ENCODE measurements at places on chromosomes 12 and 14.

DNA sequence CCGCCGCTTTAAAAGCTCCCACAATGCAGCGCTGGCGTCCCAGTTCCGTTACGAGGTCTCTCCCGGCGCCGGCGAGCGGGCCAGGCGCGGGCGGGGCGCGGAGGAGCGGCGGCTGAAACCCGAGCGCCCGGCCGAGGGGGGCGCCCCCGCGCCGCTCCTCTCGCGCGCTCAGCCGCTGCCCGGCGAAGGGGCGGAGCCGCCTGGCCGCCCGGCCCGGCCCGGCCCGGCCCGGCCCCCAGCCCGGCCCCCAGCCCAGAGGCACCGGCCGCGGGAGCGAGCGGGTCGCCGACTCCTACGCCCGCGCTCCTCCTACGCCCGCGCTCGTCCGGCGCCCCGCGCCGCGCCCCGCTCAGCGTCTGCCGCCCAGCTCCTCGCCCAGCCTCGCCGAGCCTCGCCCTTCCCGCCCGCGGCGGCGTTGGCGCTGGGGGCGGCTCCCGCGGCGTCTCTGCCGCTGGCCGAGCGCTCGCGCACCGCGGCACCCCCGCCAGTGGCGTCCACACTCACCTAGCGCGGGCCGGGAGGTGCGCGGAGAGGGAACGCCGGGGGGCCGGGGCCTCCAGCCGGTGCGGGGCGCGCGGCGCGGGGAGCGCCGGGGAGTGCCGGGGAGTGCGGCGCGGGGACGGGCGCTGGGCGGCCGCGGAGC, at the start of gene RASSF8:
TSS of gene RASSF8 (plus strand) at position 255 of the 643 bp plus-strand sequence. CDS start 96,662 bp downstream, outside the sequence.
- DNase-seq = no peak

DNA sequence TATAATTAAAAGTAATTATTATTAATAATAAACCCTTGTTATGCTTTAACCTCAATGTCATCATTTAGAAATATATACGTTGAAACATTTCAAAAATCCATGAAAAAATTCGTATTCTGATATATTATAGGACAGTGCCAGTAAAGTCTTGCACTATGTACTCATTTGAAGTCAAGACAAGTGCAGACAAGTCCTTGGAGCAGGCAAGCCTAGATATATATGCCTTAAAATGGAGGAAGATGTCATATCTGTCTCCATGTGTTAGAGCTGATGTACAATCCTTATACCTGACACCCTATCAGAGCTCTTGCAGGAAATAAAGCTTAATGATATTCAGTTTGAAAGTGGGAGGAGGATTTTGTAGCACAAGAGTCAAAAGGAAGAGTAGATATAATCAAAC, 310.4 kb downstream of the KCNH5 start:
- no peak for DNase-seq

- DNase-seq = no peak
These were observed 29.9 kb downstream of the NEUROD4 start for GRCh38 chr12:55049676-55050075.

- DNase-seq = no peak
These were observed 936.5 kb downstream of the DIO2 start for GRCh38 chr14:79274641-79275291.

GRCh38 chr14:90388437-90388836, 8.4 kb upstream of the CALM1 start:
- no peak for DNase-seq

GRCh38 chr14:52314595-52315354, 663 bp downstream of the PTGER2 start:
- peak; percentile 31 for DNase-seq

DNA sequence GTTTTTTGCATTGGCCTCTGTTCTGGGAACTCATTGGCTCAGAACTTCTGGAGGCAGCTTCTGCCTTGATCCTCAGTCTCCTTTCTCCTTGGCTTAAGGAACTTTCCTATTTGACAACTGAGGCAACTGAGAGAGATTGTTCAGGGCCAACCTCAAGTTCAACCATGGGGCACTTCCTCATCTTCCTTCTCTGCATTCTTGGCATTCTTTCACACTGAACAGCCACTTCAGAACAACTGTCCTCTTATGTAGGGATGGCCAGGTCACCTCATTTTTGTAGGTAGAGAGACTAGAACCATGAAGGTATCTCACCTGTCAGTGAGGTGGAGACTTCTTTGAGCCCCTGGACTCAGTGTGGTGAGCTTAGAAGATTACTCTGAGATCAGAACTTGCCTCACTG, 63.0 kb upstream of the NRXN3 start:
- DNase-seq = no peak

DNA sequence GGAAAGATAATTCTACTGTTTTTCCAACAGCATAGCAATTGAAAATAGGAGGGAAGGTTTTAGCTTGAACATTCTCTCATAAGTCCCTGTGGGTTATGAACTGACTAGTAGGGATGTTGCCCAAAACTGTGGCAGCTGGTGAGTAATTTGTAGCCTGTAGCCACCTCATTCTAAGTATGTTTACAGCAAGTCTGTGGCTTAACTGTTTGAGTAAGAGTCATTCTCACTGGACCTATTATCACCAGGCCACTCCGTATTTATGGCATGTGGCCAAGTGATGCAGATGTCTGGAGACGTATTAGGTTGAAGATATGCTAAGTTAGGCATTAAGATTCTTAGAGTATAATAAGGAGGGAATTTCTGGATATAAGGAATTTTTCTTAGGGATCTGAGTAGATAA, 458.3 kb downstream of the ETNK1 start:
- DNase-seq = no peak

DNA sequence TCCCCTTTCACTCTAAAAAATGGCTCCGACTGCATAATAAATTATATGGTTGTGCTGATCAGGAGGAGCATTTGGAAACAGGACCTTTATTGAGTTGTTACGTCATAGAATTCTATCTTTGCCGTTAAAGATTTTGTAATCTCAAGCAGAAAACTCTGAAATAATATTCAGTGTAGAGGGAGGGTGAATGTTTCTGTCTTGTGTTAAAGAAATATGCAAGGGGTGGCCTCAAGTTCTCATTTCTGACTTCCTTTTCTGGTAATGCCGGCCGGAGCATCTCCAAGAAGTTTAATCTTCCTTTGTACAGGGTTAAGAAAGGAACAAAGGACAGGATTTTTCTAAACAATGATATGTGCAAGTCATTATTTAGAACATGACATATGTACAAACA, 165.1 kb downstream of the SLC38A4 start:
- no peak for DNase-seq

DNA sequence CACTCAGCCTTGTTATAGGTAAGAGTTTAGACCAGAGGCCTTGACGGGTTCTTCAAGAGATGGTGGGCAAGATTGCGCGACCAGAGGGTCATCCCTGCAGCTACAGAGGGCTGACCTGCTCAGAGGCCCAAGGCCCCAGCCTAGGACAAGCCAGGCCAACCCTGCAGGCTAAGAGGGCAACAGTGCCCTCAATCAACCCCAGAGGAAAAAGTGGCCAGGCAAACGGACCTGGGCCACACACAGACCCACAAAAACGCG, 1.3 kb downstream of the SSH1 start:
- DNase-seq = no peak

GRCh38 chr12:113136128-113136989, 798 bp upstream of the RASAL1 start:
- DNase-seq = no peak

DNA sequence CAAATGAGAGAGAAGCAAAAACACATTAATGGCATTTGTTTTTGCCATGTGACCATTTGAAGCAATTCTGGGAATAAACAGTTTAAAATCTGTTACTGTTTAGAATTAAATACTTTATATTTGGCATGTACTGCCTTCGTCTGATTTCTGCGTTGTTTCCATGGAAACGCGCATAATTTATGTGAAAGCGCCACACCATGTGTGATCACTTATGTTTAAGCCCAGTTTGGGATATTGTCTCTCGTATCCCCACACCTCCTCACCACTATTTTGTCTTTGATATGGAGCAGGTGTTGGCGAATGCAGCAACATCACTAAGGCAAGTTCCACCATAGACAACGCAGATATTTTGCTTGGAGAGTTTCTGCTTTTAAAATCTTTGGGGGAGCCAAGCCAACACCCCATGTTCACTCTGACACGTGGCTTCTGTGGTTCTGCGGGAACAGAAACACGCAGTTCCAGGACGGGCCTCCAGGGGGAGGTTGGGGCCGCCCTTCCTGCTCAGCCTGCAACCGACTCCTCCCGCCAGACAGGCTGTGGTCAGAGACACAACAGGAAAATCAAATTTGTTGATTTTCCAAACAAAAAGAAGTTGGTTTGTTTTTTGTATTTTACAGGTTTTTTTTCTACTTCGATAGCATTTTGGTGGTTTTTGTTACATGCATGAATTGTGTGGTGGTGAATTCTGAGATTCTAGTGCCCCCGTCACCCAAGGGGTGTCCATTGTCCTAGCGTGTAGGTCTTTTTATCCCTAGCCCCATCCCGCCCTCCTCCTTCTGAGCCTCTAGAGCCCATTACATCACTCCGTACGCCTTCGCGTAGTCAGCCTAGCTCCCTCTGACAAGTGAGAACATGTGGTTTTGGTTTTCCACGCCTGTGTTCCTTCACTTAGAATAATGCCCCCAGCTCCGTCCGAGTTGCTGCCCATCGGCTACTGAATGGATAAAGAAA, 101.9 kb upstream of the SFSWAP start:
- DNase-seq = peak; percentile 27

- no peak for DNase-seq
These were observed 5.6 kb downstream of the FAM234B start for GRCh38 chr12:13049816-13050215.

DNA sequence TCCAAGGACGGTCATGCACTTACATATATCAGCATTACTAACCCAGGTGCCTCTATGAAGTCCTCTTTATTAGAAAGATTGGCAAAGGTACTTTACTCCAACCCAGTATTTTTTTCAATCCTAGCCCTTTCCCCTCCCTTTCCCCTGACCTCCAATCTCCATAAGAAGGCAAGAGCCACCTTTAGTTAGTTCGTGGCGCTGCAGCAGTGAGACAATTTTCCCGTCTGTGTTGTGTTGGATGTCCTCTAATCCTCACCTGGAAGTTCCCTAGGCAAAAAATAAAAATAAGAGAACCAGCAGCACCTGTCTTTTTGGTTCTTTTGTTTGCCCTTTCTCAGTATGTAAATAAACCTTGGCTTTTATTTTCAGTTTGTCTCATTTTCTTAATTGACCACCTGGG, 439.6 kb upstream of the LRFN5 start:
- DNase-seq = no peak

DNA sequence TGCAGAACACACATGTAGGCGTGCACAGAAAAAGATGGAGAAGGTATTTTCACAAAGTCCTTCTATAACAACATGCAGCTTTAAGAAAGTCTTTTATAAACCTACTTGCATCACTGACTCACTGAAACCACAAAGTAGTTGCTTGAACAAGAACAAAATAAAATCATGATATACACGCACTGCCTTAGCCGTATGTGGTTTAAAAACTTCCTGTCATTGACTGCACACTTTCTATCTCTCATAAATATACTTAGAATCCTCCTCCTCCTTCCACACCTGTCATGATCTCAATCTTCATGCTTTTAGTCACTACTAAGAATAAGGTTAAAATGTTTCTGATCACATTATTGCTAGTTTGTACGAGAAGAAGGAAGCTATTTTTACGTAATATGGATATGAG, 31.8 kb upstream of the RAD51AP1 start:
- DNase-seq = no peak

- DNase-seq = no peak
These were observed 36.2 kb downstream of the CMAS start for GRCh38 chr12:22082190-22082701.
